C1 segment of cervical spinal cord (tissue), 14 donors: ENCODE measurements at places on chromosomes 1 and 21.

- DNase-seq = no peak
Measured at GRCh38 chr1:212974711-212975110, 24.4 kb downstream of the VASH2 start.

- no peak for DNase-seq
Measured at GRCh38 chr1:162551969-162552683, 9.4 kb upstream of the UAP1 start.

GRCh38 chr1:223750730-223751570 is 38.6 kb downstream of the CAPN2 start:
- DNase-seq = no peak

- no peak for DNase-seq
Measured at GRCh38 chr1:27979151-27979858, 19.5 kb downstream of the XKR8 start.

DNA sequence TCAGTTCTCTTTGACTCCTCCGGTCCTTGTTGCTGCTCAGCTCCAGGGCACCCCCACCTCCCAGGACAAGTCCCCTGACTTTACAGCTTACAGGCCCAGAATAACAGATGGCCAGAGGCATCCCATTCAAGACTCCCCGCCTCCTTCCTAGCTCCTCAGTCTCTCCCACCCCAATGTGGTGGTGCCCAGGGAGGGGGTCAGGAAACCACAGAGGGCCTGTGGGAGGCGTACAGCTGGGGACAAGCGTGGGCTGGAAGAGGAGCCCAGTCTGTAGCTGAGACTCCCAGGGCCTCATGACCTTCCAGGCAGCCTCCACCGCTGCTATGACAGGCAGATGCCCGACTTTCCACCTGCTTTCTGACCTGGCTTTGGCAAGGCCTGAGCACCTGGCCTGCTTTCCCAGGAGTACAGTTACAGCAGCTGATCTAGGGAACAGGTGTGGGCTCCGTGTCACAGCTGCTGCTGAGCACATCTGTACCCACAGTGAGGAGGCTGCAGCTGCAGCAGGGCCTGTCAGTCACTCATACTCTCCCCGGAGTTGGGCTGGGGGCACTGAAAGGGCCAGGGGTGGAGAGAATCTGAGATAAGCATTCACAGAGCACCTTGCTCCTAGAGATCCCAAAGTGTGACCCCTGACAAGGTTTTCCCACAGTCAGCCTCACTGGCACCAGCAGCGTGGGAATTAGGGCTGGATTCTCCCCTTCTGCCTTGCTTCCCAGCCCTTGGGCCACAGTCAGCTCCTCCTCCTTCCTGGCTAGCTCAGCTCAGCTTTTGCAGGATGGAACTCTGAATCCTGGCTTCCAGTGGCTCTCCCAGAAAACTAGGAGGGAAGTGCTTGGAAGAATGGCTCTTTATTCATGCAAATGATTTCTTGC is 7.1 kb upstream of the NAV1 start:
- DNase-seq = no peak

DNA sequence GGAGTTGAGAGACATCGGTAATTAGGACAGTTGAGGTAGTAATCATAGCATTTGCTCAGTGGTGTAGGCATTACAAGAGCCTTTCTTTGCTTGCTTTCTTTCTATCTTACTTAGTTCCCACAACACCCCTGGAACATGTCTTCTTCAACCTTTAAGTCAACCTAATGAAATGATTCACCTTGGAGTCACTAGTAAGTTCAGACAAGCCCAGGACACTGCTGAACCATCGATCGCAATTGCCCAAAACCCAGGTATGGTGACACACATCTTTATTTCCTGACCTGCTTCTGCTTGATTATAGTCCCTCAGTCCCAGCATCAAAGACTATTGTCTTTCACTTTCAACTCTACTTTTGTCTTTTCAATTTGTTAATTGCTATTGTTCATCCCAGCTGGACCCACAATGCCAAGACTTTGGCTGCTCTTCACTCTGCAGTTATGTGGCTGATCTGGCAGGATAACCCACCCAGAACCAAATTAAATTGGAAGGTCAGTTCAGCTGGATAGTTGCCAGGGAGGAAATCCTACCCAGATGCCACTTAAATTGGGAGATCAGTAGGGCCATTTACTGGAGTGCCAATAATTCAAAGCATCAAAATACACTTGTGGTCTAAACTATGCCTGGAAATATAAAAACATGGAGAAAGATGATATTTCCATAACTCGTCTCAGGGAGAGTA is 272.9 kb downstream of the RWDD3 start:
- no peak for DNase-seq

GRCh38 chr1:39214714-39214997 is 10.2 kb downstream of the MACF1 start:
- no peak for DNase-seq
